ENCODE measurements at places on chromosomes 4 and X. TPM values are rescaled to one million over a fixed set of nuclear protein-coding genes. Genes with fewer than 3 reads are reported as not detected.

ZAR1 gene
- total RNA-seq = not detected

SPARCL1 gene
- total RNA-seq = 868 TPM

CENPVL1 gene
- not detected for total RNA-seq

RNF150 gene
- total RNA-seq = 26.6 TPM

NLGN3 gene
- total RNA-seq = 2.3 TPM

- DNase-seq = no peak
These were observed 161.2 kb downstream of the GLRA2 start for GRCh38 chrX:14690553-14690952.

- DNase-seq = peak; percentile 63
These were observed 3.4 kb downstream of the CTBP1 start for GRCh38 chr4:1245481-1246051.

- DNase-seq = no peak
These were observed 514.1 kb downstream of the IL15 start for GRCh38 chr4:142150483-142150882.

- peak; percentile 23 for DNase-seq
These were observed 4.6 kb upstream of the CLDN24 start for GRCh38 chr4:183326853-183327252.

DNA sequence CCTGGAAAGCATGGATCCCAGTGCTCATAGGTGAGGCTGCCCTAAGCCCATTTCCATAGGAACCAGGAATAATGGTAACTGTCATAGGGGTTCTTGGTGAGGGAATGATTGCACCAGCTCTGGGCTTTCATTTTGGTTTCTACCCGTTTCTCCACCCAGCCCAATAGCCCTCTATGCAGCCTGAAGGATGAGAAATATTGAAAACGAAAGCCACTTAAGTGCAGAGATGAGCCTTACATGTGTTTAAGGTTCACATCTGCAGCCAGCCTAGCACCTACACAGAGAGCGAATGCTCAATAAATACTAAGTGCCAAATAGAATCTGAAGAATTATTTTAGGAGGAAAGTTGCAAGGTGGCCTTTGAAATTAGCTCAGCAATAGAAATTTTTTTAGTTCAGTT lies 60.4 kb downstream of the MCF2 start:
- no peak for DNase-seq

- peak; percentile 90 for DNase-seq
These were observed 104.1 kb downstream of the PHOX2B start for GRCh38 chr4:41644288-41644914.

GRCh38 chrX:133789829-133790228 lies 195.6 kb downstream of the GPC3 start:
- no peak for DNase-seq

- no peak for DNase-seq
These were observed 211.8 kb downstream of the NPFFR2 start for GRCh38 chr4:72243641-72244040.

DNA sequence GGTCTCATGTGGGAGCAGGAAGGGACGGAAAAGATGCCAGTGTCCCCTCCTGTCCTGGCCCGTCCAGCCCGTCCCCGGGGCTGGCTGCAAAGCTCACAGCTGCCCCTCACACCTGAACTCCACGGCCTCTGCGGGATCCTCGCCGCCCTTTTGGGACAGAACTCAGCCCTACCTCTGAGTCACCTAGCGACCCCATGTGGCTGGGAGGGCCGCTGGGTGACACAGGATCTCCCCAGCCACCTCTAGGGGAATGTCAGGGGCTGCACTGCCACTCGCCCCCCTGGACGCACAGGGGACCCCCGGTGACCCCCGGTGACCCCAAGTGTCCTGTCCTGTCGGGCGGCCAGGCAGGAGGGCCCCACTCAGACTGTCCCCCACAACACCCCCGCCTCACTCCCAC lies 748 bp downstream of the FAM9B start:
- DNase-seq = no peak

All from posterior vena cava (tissue), 2 donors.